Natural killer cell (primary cell): ENCODE measurements at places on chromosomes 11 and 22. TPM values are rescaled to one million over a fixed set of nuclear protein-coding genes. Genes with fewer than 3 reads are reported as not detected.

DNA sequence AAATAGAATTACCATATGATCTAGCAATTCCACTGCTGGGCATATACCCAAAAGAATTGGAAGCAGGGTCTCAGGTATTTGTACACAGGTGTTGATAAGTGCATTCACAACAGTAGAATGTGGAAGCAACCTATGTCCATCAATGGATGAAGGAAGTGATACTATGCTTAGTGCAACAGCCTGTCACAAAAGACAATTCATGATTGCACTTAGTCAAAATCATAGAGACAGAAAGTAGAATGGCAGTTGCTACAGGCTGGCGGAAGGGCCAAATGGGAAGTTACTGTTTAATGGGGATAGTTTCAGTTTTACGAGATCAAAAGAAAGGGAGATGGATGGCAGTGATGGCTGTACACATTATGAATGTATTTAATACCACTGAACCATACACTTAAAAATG lies 42.0 kb downstream of the SGSM3 start:
- peaks cover 54% of the 10 kb centered on the region for H3K36me3 ChIP-seq
- no peak for DNase-seq
- H3K27ac ChIP-seq: no peak overlapping the region
- H3K4me1 ChIP-seq: peaks cover 33% of the 10 kb centered on the region
- H3K27me3 ChIP-seq: no peaks in the 10 kb centered on the region

DNA sequence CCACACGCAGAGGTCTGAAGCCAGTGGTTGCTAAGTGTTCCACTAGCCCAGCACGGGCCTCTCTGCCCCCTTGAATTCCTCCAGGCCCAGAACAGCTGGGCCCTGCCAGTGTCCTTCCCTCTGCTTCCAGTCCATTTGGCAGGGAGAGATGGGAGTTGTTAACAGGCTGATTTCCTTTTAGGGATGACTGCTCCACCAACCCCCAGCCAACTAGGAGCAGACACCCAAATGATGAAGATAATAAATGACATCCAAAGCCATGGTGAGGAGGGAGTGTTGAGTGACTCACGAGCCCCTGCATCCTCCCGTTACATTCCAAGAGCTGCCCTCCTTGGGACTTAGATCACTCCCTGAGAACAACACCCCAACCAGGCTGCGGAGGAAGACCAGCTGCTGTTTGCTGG lies 20.6 kb downstream of the PARVA start:
- H3K36me3 ChIP-seq: no peaks in the 10 kb centered on the region
- H3K27me3 ChIP-seq: no peaks in the 10 kb centered on the region
- H3K4me3 ChIP-seq: no peak overlapping the region
- no peak for DNase-seq

GRCh38 chr22:38524429-38524828 lies 18.3 kb upstream of the DDX17 start:
- H3K27ac ChIP-seq: no peak overlapping the region
- no peaks in the 10 kb centered on the region for H3K27me3 ChIP-seq
- no peaks in the 10 kb centered on the region for H3K36me3 ChIP-seq
- no peaks in the 10 kb centered on the region for H3K4me1 ChIP-seq
- DNase-seq: no peak

Gene MYO7A
- total RNA-seq: 0.20 TPM

Gene TSGA10IP
- not detected for total RNA-seq

Gene KDM2A
- total RNA-seq: 283 TPM

DNA sequence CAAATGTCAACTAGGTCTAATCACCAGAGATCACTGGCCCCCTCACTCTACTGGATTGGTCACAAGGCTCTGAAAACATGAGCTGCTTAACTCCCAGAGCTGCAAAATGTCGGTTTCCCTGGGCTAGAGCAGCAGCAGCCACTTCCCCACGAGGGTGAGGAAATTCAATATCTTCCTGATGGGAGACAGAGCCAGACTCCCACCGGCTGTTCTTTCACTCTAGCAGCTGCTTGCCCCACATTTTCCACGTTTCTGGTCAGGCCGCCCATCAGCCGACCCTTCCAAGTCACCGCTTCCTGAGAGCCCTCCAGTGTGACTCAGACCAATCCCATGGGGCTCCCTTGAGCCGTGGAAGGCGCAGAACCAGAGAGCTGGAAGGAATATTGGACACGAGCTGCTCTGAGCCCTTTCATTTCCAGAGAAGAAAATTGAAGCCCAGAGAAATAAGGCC lies 227.0 kb downstream of the ADAMTS15 start:
- H3K27ac ChIP-seq: no peak overlapping the region
- H3K4me1 ChIP-seq: no peaks in the 10 kb centered on the region
- H3K27me3 ChIP-seq: no peaks in the 10 kb centered on the region
- H3K36me3 ChIP-seq: no peaks in the 10 kb centered on the region
- DNase-seq: no peak
- no peak overlapping the region for H3K4me3 ChIP-seq

DNA sequence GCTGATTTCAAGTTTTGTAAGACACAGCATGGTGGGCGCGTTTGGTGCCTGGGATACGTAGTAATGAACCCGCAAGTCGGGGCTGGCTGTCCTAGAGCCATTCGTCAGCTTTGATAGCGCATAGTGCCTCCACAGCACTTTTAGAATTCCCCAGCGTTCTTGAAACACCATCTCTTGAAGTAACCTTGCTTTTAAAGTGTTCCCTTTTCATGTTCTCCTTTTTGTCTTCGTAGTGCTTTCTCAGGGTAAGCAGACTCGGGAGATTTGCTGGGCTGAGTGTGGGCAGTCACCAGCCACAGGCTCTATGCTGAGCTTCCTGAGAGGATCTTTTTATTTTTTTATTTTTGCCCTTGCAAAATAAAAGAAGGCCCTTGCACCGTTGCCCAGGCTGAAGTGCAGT lies 39.6 kb upstream of the CTTN start:
- no peak overlapping the region for H3K27ac ChIP-seq
- H3K4me1 ChIP-seq: peaks cover 8% of the 10 kb centered on the region
- no peak for DNase-seq

Gene PTGDR2
- total RNA-seq: 0.66 TPM

DNA sequence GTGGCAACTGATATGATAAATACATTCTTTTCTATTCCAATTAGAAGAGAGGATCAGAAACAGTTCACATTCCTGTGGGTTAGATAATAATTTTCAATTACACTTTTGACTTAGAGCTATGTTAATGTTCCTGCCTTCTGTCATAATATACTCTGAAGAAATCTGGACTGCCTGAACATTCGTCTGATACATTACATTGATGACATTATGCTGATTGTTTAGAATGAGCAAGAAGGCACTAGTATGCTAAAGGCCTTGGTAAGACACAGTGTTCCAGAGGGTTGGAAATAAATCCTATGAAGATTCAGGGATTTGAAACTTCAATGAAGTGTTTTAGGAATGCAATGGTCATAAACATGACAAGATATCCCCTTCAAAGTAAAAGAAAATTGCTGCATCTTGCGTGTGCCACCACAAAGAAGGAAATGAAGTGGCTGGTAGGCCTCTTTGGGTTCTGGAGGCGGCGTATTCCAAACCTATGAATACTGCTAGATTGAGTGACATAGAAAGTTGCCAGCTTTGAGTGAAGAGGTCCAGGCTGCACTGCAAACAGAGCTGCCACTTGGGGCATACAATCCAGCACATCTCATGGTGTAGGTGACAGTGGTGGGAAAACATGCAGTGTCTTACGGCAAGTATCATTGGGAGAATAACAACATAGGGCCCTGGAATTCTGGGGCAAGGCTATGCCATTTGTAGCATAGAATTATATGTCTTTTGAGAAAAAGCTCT lies 21.2 kb upstream of the PDE3B start:
- H3K27me3 ChIP-seq: no peaks in the 10 kb centered on the region
- no peak overlapping the region for H3K27ac ChIP-seq
- H3K4me1 ChIP-seq: no peaks in the 10 kb centered on the region
- no peak for DNase-seq
- no peak overlapping the region for H3K4me3 ChIP-seq

DNA sequence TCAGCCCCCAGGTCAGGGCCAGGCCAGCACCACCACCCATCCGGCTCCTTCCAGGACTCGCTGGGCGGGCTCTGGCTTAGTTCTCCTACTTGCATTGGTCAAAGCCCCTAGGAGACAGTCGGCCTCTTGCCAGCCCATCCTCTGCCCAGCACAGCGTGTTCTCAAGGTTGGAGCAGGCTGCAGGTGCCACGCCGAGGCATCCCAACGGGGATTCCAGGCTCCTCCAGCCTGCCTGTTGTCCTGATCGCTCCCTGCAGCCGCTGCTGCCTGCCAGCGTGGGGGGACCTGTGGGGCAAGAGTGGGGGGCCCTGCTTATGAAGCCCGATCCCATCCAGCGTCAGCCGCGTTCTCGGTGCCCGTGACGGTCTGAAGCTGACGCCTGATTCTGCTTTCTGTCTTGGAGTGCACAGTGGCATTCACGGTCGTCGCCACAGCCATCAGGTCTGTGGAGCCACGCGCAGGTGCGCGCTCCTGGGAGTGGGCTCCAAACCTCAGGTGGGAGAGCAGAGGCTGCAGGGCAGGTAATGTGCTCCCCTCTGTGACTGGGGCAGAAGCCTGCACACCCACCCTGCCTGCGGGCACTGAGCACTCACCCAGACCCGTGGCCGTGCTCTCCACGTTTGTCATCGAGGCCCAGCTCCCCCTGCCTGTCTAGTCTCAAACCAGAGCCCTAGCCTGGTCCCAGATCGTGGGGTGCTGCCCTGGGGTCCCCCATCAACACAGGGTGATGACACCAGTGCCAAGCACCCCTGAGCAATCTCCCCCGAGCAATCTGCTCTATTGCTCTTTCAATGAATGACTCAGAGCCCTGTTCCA lies 991.6 kb downstream of the BRD1 start:
- no peak for DNase-seq
- H3K4me3 ChIP-seq: no peak overlapping the region
- peaks cover 4% of the 10 kb centered on the region for H3K4me1 ChIP-seq
- H3K36me3 ChIP-seq: no peaks in the 10 kb centered on the region
- no peak overlapping the region for H3K27ac ChIP-seq
- H3K27me3 ChIP-seq: no peaks in the 10 kb centered on the region

- no peak overlapping the region for H3K27ac ChIP-seq
- H3K36me3 ChIP-seq: no peaks in the 10 kb centered on the region
- DNase-seq: no peak
- no peaks in the 10 kb centered on the region for H3K4me1 ChIP-seq
- H3K27me3 ChIP-seq: no peaks in the 10 kb centered on the region
Observed at GRCh38 chr22:44855855-44856254, 103.5 kb downstream of the ARHGAP8 start.

Gene MYO18B
- 0.07 TPM for total RNA-seq

Gene PHETA2
- 1.8 TPM for total RNA-seq

DNA sequence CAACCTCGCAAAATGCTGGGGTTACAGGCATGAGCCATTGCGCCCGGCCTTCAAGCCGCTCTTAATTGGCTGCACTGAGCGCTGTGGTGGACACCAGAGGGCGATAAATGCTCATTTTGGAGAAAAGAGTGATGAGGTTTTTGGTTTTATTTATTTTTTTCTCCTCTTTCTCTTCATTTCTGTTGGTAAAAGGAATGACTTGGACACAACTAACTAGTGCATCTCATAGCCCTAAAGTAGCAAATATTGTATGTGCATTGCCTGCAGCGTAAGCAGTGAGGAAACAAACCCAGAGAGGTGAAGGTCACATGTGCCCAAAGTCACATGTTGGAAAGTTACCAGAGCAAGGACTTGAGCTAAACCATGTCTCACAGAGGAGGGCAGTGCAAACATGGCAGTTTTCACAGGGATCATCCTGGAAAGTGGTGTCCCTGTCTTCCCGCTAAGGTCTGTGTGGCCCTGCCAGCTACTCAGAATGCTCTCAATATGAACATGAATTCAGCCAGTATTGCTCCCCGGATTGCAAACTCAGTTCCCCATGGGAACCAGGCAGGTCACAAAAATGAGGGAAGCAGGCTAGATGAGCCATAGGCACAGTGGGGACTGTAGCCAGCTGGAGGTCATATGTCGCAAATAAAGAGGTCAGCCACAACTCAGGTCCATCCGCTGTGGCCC lies 8.6 kb upstream of the CD82 start:
- peak overlapping the region; percentile 42 for H3K27ac ChIP-seq
- DNase-seq: peak; percentile 85
- H3K4me1 ChIP-seq: peaks cover 21% of the 10 kb centered on the region
- H3K4me3 ChIP-seq: no peak overlapping the region
- no peaks in the 10 kb centered on the region for H3K27me3 ChIP-seq

DNA sequence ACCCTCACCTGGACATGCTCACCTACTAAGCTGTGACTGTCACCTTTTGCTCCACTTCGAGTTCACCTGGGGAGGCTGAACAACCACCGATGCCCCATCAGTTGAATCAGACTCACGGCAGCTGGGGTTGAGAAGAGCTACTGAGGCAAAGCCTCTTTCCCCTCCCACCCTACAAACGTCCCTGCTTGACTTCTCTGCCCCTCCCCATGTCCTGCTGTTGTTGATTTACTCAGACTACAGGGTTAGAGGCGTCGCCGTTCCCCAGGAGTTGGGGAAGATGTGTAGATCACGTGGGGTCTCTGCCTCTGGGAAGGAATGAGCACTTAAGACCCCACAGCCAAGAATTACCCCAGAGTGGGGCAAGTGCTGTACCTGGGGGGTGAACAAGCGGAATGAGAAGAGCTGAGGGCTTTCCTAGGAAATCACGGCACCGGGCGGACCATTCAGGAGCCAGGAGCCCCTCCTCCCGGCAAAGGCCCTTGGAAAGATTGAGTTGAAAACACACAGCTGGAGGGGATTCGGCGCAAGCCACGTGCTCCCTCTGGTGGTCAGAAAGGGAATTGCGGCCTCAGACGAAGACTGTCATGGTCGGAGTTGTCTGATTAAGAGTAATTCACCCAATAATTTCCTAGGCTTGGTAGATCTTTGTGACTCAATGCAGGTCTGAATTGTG lies 7.0 kb downstream of the FXYD2 start:
- peak; percentile 93 for DNase-seq
- no peaks in the 10 kb centered on the region for H3K36me3 ChIP-seq
- H3K27me3 ChIP-seq: peaks cover 2% of the 10 kb centered on the region
- no peak overlapping the region for H3K4me3 ChIP-seq
- peaks cover 59% of the 10 kb centered on the region for H3K4me1 ChIP-seq

DNA sequence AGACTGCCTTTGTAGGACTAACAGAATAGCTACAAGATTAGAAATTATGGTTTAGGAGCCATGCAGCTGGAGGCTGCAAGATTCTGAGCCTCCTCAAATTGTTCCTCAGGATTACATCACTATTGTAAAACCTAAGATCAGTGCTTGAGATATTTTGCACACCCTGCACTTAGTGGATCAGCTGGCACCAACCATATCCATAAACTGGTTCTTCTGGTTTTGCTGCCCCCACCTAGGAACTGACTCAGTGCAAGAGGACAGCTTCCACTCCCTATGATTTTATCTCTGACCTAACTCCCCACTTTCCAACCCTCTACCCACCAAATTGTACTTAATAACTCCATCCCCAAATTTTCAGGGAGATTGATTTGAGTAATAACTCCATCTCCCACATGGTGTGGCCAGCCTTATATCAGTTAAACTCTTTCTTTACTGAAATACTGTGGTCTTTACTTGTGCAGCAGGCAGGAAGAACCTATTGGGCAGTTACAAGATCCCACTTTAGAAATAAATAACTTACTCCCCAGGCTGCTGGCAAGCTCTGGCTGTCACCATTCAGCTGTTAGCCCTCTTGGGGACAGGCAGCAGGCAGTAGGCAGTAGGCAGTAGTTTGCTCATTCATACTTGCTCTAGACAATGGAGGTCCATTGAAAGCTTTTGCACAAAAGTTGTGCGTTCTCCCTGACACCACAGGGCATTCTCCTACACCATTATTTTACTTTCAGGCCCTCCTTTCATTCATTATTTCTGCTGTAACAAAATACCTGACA lies 119.0 kb downstream of the SLC17A6 start:
- no peaks in the 10 kb centered on the region for H3K36me3 ChIP-seq
- DNase-seq: no peak
- H3K27ac ChIP-seq: no peak overlapping the region
- H3K4me3 ChIP-seq: no peak overlapping the region
- H3K27me3 ChIP-seq: no peaks in the 10 kb centered on the region

Gene PDGFB
- 0.28 TPM for total RNA-seq

- no peaks in the 10 kb centered on the region for H3K4me1 ChIP-seq
- H3K27ac ChIP-seq: no peak overlapping the region
Observed at GRCh38 chr11:41799754-41800153, 340.3 kb upstream of the LRRC4C start.
